RKO (cell line): ENCODE measurements at places on chromosomes 16 and 17.

- DNase-seq: no peak
Measured at GRCh38 chr16:25171390-25171789, 45.4 kb upstream of the AQP8 start.

DNA sequence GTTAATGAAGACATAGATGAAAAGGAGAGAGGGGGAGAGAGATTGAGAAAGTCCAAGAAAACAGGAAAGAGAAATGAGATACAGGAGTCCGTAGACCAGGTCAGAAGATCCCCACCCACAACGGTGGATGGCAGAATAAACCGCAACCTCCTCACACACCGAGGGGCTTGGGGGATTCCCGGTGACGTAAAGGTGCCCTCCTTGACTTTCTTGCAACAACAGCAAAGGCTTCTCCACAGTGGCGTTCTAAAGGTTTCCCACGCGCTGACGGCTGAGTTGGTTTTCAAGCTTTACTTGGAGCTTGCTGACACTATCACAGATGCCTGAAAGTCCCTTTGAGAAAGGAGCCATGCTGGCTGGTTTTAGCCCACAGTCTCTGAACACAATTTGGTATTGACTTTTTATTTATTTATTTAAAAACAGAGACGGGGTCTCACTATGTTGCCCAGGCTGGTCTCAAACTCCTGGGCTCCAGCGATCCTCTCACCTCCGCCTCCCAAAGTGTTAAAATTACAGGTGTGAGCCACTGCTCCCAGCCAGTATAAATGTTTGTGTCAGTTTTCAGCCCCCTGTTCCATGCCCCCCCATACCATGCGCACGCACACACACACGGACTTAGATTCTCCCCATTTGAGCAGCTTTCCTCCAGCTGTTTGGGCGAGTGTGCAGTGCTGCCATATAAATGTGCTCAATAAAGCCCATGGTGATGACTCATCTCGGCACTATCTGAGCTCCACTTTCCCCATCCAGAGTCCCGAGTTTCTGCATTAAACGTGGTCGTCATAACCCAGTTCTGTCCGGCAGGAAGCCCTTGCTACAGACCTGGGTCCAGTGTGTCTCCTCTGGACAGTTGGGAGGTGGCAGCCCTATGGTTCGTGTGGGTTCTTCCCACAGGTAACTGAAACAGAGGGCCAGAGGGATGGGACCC is 33.0 kb upstream of the SEC14L1 start:
- DNase-seq: no peak

GRCh38 chr16:65494080-65494479 is 372.2 kb upstream of the CDH11 start:
- no peak for DNase-seq

DNA sequence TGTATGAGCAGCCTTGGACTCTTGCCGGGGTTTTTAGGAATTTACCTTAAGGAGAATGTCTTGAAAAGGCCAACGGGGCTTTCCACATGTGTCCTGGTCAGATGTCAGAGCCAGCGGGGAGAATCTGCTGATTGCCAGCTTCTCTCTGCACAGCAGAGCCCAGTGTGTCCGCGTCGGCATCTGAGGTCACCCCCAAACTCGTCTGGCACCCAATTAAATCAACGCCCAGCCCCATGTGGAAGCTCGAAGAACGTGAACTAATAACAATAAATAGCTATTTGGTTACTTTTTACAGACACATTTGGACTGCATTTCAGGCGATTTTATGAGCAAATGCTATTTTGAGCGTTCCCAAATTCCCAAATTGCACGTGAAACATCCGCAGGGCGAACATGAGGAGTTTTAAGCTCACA is 303.5 kb downstream of the FOXL1 start:
- DNase-seq: no peak

- DNase-seq: no peak
Measured at GRCh38 chr16:5865236-5865635, 767.6 kb upstream of the EEF2KMT start.

DNA sequence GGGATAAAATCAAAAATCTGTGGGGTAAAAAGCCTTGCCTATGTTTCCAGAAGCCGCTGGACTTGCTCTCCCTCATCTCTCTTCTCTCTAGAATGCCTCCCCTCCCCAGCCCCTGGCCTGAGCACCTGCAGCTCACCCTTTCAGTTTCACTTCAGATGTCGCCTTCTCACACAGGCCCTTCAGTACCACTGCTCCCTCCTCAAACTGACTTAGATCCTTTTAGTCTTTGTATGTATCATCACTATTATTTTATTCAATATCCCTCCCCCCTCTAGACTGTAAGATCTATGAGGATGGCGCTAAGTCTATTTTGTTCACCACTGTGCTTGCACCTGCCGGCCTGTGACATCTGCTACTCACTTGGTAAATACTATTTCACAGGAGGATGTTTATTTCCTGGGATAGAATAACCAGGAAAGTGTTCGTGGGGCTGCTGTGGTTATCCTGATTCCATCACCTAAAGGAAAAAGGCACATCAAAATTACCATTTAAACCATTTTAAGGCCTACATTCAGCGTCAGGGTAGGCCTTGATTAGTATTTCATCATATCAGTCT is 122.3 kb downstream of the MRTFB start:
- no peak for DNase-seq

- DNase-seq: no peak
Measured at GRCh38 chr16:31219154-31219741, 2.3 kb upstream of the PYDC1 start.

DNA sequence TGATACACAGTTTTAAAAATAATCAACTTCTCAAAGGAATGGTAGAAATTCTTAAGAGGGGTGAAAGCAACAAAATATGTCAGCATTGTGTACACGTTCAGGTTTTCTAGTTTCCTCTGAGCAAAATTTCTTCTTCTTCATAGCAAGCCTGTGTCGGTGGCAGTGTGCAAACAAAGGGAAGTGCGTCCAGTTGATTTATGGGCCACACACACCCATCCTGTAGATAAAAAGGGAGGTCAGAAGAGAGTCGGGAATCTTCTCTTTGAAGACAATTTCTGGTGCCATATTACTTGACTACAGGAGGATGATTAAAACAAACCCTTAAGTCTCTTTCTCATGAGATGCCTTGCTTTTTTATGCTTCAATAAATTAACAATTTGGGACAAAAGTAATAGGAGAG is 484.1 kb upstream of the SALL1 start:
- DNase-seq: no peak

- no peak for DNase-seq
Measured at GRCh38 chr17:33519692-33520091, 226.6 kb upstream of the ASIC2 start.

- DNase-seq: no peak
Measured at GRCh38 chr16:29688172-29688571, 9.2 kb downstream of the QPRT start.
